ENCODE measurements at places on chromosomes 7 and 10.

DNA sequence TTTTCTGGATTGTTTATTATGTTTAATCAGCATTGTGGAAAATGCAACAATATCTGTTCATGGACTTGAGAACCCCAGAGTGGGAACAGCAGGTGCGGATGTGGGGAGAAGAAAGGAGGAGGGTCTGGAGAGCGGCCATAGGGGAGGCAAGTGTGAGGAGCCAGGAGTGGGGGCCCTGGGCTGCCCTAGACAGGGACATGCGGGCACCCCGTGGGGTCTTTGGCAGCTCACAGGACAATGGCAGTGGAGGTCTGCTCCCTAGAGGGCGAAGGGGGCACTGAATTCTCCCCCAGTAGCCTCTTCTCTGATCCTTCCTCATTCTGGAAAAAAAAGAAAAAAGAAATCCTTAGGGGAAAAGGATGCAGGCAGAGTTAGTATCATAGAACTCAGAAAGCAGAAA lies 8.9 kb downstream of the TMEM176B start:
- no peak for DNase-seq

GRCh38 chr7:98116656-98117461 lies 10.2 kb downstream of the LMTK2 start:
- DNase-seq = no peak

DNA sequence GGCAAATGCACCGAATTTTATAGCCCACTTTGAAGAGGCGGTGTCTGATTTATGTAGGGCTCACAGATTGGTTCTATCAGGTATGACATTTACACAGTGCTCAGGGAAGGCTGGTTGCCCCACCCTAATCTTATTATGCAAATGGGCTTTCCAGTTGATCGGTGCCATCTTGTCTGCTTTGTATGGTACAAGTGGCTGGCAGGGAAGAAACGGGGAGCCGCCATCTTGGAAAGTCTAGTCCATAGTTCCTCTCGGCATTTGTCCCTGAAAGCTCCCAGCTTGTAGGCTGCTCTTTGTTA lies 36.6 kb downstream of the TMEM229A start:
- DNase-seq = no peak

DNA sequence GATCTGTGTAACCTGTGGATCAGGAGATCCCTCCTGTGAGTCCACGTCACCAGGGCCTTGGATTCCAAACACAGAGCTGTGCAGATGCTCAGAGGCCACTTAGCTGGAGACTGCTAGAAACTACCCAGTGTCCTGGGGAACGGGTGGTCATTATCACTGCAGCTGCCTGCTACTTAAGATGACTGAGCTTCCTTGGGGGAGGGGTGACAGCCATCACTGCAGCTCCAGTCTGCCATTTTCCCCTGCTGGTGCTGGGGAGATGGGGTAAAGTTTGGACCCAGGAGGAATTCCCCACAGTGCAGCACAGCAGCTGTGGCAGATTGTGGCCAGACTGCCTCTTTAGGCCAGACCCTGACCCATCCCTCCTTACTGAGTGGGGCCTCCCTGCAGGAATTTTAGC lies 78.8 kb upstream of the VOPP1 start:
- no peak for DNase-seq

- DNase-seq = no peak
Observed at GRCh38 chr7:121420976-121421375, 24.9 kb upstream of the FAM3C start.

GRCh38 chr7:114081606-114082425 lies 163.0 kb upstream of the PPP1R3A start:
- DNase-seq = peak; percentile 65

DNA sequence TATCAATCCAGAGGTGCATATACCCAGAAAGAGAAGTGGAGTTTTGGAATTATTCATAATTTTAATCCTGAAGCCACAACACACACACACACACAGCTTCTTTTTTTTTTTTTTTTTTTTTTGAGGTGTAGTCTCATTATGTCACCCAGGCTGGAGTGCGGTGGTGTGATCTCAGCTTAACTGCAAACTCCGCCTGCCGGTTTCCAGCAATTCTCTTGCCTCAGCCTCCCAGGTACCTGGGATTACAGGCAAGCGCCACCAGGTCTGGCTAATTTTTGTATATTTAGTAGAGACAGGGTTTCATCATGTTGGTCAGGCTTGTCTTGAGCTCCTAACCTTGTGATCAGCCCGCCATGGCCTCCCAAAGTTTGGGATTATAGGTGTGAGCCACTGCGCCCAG lies 35.4 kb downstream of the TET1 start:
- DNase-seq = no peak

All from fibroblast of skin of back (primary cell).